ENCODE measurements at places on chromosomes 2 and 18.

DNA sequence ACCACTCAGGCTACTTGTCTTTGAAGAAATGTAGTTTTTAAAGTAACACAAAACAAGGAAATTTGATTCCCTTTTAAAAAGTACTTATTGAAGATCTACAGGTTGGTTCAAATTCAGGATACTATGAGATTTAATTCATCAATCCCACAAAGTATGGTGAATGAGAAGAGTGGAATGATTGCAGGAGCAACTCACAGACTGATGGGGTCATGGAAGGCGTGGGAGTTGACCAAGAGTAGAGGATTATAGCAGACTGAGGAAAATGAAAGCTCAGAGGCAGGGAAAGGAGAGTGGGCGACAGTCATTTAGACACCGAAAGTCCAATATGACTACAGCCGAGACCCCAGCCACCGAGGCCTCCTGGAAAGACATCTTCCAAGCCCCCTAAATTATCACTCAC lies 12.5 kb upstream of the DAPL1 start:
- no peak for DNase-seq

- no peak for DNase-seq
Measured at GRCh38 chr2:212962691-212963090, 188.7 kb downstream of the IKZF2 start.

DNA sequence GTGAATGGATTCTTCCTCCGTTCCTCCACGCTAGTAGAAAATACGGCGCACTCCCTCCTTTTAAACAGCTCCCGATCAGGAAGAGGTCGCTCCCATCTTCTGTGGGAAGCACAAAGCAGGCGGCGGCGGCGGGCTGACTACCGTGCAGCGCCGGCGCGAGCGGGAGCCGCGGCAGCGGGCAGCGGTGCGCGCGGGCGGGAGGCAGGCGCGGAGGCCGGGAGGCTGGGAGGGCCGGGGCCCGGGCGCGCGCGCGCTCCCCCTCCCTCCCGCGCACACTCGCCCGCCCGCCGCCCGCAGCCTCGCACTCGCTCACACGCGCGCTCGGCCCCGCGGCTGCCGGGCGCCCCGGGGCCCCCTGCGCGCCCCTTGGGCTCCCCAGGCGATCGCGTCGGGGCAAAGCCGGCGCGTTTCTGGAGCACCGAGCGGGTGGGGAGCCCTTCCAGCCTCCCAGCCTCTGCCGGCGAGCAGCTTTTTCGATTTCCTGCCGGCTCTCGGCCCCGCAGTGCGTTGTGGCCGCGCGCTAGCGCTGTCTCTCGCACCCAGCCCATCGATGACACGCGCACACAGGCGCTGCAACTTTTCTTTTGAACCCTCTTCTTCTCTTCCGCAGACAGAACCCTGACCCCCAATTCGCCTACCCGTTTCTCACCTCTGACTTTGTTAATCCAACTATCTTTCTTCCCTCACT lies at the start of gene SLC8A1:
Gene SLC8A1 (minus strand): TSS at position 173 of the 688 bp plus-strand sequence.
- DNase-seq: no peak

DNA sequence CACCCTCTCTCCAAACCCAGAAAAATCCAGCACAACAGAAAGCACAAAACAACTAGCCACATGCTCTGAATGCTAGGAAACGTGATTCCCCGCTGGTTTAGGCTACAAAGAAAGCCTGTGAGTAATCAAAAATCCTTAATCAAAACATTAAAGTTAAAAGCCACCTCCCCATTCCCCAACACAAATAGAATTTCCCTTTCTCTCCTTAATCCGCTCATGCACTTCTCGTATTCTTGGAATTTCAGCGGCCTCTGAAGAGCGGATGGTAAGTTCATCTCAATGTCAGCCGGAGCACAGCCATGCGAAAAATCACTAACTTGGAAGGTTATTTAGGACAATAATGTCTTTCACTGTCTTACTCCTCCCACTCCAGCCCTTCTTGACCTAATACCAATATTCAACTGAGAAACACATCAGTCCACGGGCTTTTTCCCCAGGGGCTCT lies 126.7 kb downstream of the OSBPL1A start:
- DNase-seq: no peak

DNA sequence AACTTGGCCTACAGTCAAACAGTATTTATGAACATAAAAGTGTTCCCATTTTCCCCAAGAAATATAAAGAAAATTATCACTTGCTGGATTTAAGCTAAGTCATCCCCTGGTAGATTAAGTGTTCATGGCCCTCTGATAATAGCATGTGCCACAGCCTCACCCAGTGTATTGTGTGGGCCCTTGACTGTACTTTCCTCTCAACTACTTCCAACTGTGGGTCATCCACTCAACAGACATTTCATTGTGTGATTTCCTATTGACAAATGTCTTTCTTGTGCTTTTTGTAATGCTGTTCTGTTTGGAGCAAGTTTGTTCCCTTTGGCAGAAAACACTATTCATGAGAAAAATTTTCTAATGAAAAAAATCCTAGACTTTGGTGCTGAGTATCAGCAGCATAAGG lies 48.4 kb upstream of the TMEM17 start:
- no peak for DNase-seq

GRCh38 chr2:28233164-28233676 lies 159.4 kb upstream of the FOSL2 start:
- DNase-seq: no peak

- DNase-seq: no peak
Measured at GRCh38 chr18:76564117-76564516, 69.1 kb upstream of the ZNF516 start.

GRCh38 chr18:35422237-35422636 lies 45.1 kb upstream of the ZNF396 start:
- no peak for DNase-seq

DNA sequence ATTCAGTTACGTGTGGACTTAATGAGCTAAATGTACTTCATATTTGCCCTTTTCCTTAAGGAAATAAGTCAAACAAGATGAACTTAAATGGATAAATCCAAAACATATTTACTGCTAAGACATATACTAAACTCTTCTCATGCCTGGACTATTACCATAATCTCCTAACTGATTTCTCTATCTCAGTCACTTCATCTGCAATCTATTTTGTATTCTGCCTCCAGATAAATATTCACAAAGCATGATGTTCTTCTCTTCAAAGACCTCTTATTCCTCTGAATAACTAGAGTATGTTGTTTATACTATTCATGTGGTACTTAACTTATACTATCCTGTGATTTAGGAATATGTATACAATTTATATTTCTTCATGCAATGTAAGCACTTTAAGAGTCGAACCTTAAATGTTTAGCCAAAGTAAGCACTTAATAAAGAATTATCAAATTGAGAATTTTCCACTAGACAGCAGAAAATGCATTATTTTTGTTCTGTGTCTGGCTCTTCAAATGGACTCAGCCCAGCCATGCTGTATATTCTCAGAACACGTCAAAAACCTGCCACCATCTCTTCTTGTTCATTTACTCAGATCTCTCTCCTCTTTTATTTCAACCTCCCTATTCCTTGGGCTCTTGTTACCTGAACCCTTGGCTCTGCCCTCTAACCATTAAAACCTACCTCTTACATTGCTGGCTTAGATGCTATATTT lies 79.9 kb upstream of the ARHGAP28 start:
- no peak for DNase-seq

- no peak for DNase-seq
Measured at GRCh38 chr2:54863660-54864059, 140.2 kb downstream of the EML6 start.

- no peak for DNase-seq
Measured at GRCh38 chr2:238376884-238377391, 49.8 kb upstream of the ASB1 start.

GRCh38 chr18:78587096-78587495 lies 392.5 kb upstream of the SALL3 start:
- DNase-seq: no peak

GRCh38 chr18:8654503-8655451 lies 45.5 kb downstream of the RAB12 start:
- DNase-seq: no peak

DNA sequence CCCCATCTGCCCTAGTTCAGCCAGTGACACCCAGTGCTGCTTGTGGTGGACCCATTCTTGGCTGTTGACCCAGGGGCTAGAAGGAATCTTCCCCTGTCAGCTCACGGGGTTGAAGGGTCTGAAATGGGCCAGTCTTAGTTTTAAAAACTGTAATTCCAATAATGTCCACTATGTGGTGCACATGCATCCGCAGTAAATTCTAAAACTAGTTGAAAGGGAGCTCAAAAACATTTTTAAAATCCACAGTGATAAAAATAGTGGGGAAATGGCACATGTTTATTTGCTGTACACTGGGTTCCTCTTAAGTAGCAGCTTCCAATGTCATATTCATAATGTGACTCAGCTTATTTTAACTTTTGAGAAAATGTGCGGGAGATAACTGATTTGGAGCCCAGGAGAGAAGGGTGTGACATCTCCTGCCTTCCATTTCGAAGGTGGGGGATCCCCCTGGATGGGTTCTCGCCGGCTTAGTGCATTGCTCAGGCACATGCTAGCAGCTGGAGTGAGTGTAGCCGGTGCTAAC lies 32.8 kb downstream of the GRHL1 start:
- no peak for DNase-seq

DNA sequence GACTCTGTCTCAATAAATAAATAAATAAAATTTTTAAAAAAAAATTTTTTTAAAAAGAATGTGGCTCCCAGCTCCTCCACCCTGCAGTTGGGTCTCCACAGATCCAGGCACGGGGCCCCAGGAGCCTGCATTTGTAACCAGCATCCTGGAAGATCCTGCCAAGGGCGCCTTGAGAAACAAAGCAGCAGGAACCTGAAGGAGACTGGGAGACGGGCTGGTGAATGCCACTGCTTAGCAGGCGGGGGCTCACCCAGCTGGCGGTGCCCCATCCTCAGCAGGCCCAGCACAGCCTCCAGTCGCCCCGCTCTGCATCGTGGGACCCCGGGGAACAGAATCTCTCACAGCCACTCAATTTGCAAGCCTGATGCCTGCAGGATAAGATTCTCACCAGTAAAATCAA lies 187.5 kb upstream of the SALL3 start:
- no peak for DNase-seq

GRCh38 chr2:141513853-141514252 lies 617.0 kb downstream of the LRP1B start:
- no peak for DNase-seq

- DNase-seq: no peak
Measured at GRCh38 chr2:98539056-98539735, 69.1 kb downstream of the COA5 start.

DNA sequence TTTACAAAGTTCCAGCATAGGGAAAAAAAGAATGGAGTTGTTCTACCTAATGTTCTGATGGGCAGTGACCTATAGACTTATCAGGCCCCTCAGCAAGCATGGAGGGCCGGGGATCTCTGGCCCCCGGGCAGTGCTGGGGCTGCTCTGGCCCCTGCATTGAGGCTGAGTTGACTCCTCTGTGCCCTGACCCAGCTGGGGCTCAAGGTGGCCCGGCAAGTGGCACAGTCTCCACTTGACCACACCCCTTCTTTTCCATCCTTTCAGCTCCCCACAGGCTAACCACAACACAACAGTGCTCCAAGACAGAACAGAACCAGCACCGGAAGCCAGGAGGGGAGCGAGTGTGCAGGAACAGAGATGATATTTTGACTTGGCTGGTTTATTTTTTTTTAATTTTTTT lies 19.9 kb downstream of the TOGARAM2 start:
- no peak for DNase-seq

- DNase-seq: no peak
Measured at GRCh38 chr2:1563943-1564891, 151.0 kb downstream of the TPO start.

DNA sequence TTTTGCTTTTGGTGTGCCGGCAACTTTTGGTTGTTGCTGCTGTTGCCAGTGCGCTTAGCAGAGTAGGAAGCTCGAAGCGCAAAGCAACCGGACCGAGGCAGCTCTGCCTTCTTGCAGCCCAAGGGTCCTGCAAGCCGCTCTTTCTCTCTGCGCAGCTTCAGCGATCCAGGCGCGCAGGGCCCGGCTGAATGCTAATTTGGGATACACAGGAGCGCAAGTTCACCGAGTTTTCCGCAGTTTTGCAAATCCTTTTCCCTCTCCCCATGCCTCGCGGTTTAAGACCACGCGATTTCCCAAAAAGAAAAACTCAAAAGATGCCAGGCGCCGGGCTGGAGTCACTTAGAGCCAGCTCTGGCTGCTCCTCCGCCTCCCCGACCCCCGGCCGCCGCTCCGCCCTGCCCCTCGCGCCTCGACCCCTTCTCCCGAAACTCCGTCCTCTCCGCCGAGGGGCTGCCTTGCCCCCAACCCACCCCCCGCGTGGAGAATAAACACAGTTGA lies 13.5 kb upstream of the SIX3 start:
- no peak for DNase-seq

GRCh38 chr2:70627211-70627898 lies 73.7 kb upstream of the TGFA start:
- DNase-seq: no peak

DNA sequence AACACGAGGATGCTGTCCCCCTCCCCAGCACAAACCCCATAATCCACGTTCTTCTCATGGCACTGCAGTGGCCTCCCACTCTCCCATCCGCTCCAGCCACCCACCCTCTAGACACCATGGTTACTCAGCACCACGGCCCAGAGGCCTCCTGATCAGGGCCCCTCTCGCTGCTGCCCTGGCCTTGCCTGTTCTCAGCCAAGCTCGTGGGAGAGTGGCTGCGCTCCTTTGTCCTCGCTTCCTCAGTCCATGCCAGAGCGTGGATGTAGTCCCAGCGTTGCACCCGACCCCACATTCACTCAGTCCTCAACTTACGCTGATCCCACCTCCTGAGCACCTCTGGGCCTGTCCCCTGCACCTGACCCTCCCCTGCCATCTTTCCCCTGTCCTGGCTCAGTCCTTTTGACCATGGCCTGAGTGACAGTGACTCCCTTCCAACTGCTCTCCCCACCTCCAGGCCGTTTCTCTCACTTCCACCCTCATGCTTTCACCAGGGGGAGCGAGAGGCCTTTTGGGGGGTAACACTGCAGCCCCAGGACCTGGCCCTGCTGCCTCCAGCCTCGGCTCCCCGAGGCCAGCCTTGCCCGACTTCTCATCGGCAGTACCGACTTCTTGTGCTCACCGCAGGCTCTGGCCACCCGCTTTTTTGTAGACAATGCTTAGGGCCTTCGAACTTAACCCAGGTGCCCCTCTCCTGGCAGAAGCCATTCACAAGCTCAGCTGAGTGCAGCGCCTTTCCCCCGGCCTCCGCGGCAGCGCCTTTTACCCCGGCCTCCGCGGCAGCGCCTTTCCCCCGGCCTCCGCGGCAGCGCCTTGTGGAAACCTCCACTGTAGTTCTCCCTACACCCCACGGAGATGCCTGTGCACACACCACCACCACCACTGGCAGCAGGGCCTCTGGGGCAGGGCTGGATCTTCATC lies 131.4 kb downstream of the CLIP4 start:
- DNase-seq: no peak

DNA sequence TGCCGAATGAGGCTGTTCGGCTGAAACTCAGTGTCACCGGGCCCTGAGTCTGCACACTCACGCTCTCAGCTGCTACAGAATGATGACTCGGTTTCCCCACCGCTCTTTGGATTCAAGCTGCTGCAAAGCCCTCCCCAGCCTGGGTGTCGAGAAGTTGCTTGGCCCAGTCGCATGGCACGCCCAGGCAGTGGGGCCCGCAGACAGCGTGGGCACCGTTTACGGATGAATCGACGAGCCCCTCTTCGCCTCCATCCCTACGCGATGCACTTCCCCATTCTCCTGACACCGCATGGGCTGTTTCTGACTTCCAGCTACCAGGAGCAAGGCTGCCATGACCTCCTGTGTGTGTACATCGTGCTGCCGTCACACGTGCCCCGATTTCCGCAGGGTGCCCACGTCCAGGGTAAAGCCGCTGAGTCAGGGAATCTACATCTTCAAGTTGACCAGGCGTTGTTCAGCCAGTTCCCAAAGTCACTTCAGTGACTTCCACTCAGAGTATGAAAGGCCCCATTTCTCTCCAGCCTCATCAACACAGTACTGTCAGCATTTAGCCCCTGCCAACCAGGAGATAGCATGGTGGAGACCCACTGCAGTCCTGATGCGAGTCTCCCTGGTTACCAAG lies 60.3 kb upstream of the GPC1 start:
- DNase-seq: no peak

GRCh38 chr2:135050132-135050531 lies 2.0 kb upstream of the RAB3GAP1 start:
- no peak for DNase-seq
